AG10803 (cell line): ENCODE measurements at places on chromosomes 6 and 20.
A peak's percentile ranks its signal among the peaks of the same experiment; 100 is the strongest.

- no peak for DNase-seq
Observed at GRCh38 chr6:84123186-84123585, 89.6 kb downstream of the MRAP2 start.

GRCh38 chr6:101777646-101778045, 384.1 kb downstream of the GRIK2 start:
- no peak for DNase-seq

DNA sequence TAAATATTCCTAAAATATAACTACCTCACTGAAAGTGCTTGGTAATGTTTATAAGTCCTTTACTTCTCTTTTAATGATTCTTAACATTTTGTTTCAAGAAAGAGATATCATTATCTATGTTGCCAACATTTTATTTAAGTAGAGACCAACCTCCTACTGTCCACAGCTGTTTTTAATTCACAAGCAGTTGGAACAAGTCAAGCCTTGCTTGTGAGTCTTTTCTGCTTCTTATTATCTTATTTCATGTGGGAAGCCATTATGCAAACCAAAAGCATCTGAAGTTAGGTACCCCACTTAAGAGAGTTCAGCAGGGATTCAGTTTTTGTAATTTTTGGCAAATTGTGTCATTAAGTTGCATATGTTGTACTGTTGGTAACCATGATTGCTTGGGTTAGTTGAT, 1714.5 kb downstream of the GRIK2 start:
- DNase-seq: no peak

- no peak for DNase-seq
Observed at GRCh38 chr20:24662322-24662721, 192.9 kb downstream of the SYNDIG1 start.

GRCh38 chr6:154650351-154650750, 82.9 kb upstream of the SCAF8 start:
- DNase-seq: no peak

- DNase-seq: peak; percentile 87
Observed at GRCh38 chr6:53048431-53049195, 16.6 kb upstream of the FBXO9 start.

DNA sequence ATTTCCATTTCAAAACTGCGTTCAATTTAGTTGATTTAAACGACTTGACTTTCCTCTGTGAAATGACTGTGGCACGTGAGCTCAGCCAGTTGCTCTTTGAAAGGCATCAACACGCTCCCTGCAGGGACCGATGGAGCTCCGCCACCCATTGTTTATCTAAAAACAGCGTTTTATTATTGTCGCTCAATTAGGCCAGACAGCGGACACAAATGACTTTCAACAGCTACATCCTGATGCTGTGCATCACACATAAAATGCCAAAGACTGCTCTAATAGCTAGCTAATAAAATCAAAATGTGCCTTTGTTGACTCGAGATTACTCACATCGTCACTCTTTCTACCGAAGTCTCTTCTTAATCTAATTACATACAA, 332.5 kb downstream of the CD83 start:
- no peak for DNase-seq

GRCh38 chr20:47428851-47429336, 72.4 kb upstream of the ZMYND8 start:
- DNase-seq: no peak

GRCh38 chr20:10216146-10216791, 2.4 kb upstream of the SNAP25 start:
- no peak for DNase-seq

GRCh38 chr6:97060254-97060653, 135.7 kb downstream of the KLHL32 start:
- DNase-seq: no peak

- no peak for DNase-seq
Observed at GRCh38 chr6:74320715-74321114, 624.7 kb downstream of the CD109 start.

- peak; percentile 25 for DNase-seq
Observed at GRCh38 chr6:125784365-125784764, 6.4 kb upstream of the NCOA7 start.

DNA sequence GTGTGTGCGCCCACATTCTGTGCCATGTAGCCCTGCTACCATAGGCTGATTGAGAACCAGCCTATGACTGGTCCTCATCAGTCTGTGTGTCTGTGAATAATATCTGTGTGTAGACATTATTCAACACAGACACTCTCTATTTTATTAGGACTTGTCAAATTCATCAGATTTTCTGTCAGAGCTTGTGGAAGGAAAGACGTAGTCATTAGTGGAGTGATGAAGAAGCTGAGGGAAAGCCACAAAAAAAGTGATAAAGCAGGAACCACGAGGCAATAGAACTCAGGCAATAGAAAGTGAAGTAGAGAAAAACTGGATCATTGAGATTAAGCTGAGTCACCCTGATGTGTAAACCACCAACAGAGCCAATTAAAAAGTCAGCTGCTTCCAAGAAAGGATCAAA, 122.2 kb upstream of the MARCKS start:
- DNase-seq: peak; percentile 44

GRCh38 chr20:63704749-63705117, 3.0 kb downstream of the ARFRP1 start:
- no peak for DNase-seq

GRCh38 chr6:108544606-108545005, 16.1 kb upstream of the FOXO3 start:
- peak; percentile 90 for DNase-seq

GRCh38 chr6:128352366-128352765, 168.0 kb downstream of the PTPRK start:
- no peak for DNase-seq

DNA sequence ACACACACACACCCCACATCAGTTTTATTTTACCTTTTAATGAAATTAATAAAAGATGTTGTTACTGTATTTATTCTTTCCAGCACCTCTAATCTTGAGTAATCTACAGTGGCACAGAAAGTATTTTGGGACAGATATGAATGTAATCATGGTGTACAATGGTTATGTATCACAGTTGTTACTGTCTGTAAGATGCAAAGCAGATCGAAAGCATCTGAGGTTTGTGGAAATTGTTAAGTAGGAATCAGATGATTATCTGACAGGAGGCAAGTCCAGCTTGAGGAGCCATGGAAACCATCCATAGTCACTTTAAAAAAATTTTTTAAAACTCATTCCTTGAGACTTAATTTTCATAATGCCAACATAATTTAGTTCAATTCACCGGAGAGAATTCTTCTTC, 636.3 kb upstream of the MARCKS start:
- DNase-seq: no peak

GRCh38 chr20:39547546-39548408, 585.6 kb downstream of the DHX35 start:
- no peak for DNase-seq

DNA sequence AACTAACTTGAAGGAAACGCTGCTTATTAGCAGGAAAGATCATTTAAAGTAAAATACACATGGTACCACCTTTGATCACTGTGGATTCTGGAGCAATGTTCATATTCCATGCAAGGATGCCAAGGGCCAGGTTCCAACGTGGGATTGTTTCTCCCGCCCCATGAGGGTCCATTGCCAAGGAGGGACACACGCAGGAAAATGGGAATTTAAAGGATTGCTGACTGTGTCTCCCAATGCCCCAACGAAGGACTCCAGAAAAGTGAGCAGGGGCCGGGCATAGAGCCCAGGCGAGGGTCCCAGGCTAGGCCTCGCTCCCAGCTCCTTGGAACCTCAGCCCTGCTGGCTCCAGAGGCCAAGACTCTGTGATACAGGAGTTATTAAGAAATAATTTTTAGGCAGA, 111.2 kb downstream of the DACT2 start:
- DNase-seq: no peak

DNA sequence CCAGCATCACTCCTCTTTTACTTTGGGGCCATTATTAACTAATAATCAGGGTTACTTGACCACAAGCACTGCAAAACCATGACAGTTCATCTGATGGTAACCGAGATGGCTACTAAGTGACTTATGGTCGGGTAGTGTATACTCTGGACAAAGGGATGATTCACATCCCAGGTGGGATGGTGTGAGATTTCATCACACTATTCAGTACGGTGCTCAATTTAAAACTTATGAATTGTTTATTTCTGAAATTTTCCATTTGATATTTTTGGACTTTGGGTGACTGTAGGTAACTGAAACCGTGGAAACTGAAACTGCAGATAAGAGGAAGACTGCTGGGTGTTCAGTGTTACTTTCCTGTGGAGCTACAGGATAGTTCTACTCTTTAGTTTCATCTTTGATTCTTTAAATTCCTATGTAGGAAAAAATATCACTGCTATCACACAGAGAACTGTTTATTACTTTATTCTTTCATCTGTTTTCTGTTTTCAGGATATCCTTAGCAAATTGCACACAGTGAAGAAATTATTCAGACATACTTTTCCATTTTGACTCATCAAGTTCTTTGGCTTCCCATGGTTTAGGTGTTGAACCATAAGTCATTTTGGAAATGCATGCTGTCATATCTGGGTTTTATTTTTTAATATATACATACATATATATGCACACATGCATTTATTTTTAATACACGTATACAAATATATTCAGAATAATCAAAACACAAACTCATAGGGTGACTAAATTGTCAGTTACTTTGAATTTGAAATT, 59.1 kb upstream of the C20orf144 start:
- no peak for DNase-seq

DNA sequence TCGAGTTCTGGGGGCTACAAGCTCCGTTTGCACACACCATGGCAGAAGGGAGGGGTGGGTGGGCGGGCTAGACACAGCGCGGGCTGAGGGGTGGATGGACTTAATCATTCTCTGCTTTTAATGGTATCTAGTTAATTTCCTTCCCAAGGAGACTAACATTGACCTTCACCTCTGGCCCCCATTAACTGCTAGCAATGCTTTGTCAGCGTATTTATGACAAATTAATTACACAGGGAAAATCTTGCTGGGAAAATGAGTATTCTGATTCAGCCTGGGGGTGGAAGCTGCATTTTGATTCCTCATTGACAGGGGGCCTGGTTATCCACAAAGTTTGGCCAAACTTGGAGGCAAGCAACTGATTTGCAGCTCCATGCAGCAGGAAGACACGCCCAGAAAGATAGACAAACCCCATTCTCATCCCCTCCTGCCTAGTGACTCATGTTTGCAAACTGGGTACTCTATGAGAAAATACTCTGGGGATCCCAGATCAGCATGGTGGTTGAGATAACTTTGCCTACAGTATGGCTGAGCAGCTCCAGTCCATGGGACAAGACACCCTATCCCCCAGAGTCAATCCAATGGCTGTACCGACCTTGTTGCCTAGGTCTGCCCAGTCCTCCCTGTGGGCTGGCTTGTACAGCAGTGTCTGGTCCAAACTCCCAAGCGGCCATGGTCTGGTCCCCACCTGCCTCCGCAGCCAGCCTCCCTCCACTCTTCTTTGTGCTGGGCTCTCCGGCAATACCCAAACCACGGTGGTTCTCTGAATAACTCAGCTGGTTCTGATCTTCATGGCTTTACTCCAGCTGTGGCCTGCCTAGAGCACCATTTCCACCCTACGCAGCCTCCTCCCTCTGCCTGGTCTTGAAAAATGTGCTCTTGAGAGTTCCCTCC, 19.7 kb downstream of the ZBP1 start:
- no peak for DNase-seq

DNA sequence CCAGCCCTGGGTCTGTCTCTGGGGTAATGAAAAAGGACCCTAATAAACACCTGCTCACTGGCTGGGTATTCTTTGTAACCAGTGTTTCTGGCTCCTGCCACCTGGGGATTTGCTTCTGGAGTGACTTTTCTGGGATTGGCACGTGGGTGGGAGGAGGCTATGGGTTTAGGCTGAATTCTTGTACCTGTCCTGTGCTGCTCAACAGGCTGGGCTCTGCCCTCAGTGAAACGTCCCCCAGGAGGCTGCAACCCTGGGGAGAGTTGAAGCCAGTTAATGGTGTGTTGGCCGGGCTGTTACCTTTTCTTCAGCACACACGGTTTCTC, 6.8 kb downstream of the NPBWR2 start:
- DNase-seq: no peak

DNA sequence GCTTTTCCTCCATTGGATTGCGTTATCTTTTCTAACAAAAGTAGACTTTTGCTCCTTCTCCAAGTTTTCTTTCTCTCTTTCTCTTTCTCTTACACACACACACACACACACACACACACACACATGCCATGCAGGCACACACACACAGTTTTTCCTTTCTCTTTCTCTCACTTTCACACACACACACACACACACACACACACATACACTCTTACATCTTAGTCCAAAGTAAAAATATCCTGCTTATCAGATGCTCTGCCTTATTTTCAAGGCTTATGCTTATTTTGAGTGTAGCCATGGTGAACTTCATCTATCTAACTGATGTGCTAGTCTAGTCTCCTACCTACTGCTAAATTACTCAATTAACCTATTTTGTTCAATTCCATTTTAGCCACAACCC, 34.4 kb upstream of the RAB23 start:
- DNase-seq: no peak

GRCh38 chr6:109447878-109448555, 7.5 kb downstream of the SMPD2 start:
- no peak for DNase-seq

DNA sequence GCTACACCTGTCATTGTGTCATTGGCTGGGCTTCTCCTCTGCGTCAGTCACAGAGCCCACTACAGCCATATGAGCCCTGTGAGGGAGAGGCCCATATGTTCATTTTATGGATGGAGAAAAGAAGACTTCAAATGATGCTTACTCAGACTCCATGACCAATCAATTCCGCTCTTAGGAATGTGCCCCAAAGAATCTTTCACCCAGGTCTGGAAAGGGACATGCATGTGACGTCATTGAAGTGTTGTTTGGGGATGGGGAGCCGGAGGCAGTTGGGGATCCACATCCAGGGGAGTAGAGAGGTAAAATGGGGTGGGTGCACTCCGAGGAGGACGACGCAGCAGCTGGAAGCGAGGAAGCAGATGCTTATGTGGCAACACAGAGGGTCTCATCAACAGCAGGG, 9.6 kb upstream of the C6orf132 start:
- no peak for DNase-seq

- no peak for DNase-seq
Observed at GRCh38 chr20:38178065-38178491, 13.0 kb upstream of the TGM2 start.

- peak; percentile 32 for DNase-seq
Observed at GRCh38 chr6:148747471-148748165, 788 bp downstream of the UST start.

DNA sequence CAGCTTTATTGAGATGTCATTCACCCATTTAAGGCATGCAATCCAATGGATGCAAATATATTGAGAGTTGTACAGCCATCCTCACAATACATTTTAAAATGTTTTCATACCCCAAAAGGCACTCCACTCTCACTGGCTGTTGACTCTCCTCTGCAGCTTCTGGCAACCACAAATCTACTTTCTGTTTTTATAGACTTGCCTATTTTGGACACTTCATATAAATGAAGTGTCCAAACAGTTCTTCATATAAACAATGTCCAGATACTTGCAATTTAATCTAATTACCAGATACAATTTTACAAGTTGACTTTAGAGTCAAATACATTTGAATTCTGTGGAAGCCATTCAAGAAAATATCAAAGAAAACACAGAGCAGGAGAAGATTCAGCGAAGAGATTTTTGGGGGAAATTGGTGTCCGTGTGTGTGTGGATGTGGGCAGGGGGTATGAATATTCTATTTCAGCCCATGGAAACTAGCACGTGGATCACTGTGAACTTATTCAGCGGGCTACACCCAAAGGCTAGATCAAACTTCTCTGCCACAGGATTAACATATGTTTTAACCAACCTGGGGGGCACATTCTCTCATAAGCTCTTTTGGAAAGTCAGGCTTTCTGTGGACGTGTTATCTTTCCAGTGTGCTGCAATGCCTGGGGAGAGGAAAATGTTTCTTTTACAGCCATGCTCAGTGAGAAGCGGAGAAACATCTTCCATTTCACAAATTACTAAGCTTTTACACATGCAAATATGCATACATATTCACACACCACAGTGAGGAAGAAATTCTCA, 73.9 kb downstream of the PLG start:
- no peak for DNase-seq

- DNase-seq: peak; percentile 58
Observed at GRCh38 chr6:27605401-27606342, 132.8 kb upstream of the ZNF184 start.
